Esophagus squamous epithelium (tissue), 5 donors: ENCODE measurements at places on chromosomes 5 and 9.

DNA sequence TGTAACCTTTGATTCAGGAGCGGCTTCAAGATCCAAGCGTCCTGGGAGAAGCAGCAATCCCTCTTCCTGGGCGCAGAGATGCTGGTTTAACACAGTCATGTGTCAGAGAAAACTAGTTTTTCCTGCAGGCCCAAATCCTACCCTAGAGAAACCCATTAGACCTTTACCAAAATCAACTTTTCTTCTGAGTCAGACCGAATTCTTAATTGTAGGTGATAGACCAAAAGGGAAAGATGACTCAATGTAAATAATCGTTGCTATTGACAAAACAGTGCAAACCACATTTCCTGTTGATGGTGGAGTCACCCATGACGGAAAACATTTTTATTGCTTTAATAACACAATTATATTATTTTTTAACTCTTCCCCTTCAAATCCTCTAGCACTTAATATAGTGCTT is 40.1 kb downstream of the SLC1A1 start:
- DNase-seq: no peak

GRCh38 chr9:28264368-28264767 is 691.1 kb upstream of the C9orf72 start:
- DNase-seq: no peak

DNA sequence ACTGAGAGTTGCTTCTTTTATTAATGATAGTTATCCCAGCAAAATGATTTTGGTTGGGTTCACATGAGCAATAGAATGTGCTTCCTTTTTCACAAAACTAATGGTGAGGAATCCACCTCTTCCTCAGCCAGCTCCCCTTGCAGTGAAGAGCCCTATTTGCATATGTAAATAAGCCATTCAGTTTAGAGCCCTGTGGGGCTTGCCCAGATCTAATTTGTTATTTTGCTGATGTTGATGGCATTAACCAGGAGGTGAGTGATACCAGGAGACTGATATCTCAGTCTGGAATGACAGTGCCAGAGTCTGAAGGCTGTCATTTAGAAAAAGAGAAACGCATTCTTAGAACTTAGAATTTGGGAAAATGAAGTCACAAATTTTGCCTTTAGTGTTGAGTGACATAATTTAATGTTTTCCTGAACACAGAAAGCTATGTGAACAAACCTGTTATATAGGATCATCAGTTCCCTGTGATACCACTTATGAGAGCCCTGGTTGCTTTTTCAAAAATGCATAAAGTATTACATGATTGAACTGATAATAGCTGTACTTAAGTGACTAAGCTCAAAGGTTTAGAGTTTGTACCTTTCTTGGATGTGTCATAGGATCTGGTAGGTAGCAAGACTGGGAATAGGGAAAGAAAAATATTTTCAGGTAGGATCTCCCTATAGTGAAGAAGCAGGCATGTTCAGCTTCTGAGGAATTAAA is 271.6 kb downstream of the MAST4 start:
- DNase-seq: no peak

GRCh38 chr5:100860407-100860806 is 42.7 kb downstream of the ST8SIA4 start:
- DNase-seq: no peak

GRCh38 chr5:78693339-78693738 is 44.8 kb upstream of the LHFPL2 start:
- DNase-seq: no peak

DNA sequence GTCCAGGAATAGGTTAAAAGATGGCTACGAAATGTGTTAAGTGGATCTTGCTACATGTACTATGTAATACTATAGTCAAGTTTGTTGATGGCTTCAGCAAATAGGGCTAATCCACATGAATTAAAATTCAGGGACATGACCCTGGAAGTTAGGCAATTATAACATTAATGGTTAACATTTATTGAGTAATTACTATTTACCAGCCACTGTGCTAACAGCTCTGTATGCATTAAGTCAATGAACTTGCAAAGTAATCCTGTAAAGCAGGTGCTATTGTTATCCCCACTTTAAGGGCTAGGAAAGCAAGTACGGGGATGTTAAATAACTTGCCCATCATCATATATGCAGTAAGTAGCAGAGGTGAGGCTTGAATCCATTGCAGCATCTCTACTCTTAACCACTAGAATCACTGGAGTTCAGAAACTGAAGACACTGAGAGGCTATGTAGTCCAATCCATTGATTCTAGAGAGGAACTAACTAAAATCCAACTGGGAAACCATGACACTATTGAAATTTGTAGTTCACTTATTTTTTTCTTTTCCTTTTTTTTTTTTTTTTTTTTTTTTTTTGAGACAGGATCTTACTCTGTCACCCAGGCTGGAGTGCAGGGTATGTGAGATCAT is 77.5 kb upstream of the SPINK5 start:
- no peak for DNase-seq

- DNase-seq: no peak
Measured at GRCh38 chr5:3606121-3606831, 10.6 kb downstream of the IRX1 start.

- no peak for DNase-seq
Measured at GRCh38 chr5:72501488-72501887, 5.7 kb downstream of the ZNF366 start.

GRCh38 chr5:160023908-160024630 is 15.1 kb downstream of the TTC1 start:
- DNase-seq: no peak

DNA sequence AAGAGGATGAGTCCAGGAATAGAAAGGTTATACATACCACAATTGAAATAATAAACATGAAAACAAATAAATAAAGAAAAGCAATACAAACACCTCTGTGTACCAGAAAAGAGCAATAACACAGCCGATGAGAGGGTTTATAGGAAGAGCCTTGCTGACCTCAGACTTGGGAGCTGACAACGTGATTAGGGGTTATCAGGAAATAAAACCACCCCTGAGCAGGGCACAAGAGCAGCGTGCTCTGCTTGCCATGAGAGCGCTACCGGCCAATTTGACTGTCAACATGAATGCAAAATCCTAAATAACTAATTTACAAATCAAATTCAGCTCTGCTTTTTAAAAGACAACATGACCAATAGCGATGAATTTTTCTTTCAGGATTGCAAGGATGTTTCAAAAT is 2.6 kb upstream of the FREM1 start:
- no peak for DNase-seq
